Hematopoietic multipotent progenitor cell (in vitro differentiated cells): ENCODE measurements at places on chromosomes 16 and 17. TPM values are rescaled to one million over a fixed set of nuclear protein-coding genes. Genes with fewer than 3 reads are reported as not detected.

The TEX14 gene
- 0.27 TPM for total RNA-seq

The SRSF1 gene
- total RNA-seq: 316 TPM

The LGALS9 gene
- total RNA-seq: 328 TPM

The SRP68 gene
- 28.8 TPM for total RNA-seq

The CCL14 gene
- total RNA-seq: not detected

The SCNN1B gene
- not detected for total RNA-seq

The ST6GALNAC2 gene
- 0.81 TPM for total RNA-seq

The ZNF18 gene
- total RNA-seq: 5.4 TPM

The AATK gene
- 7.0 TPM for total RNA-seq

The NOG gene
- 67.9 TPM for total RNA-seq

The HOXB2 gene
- 10.8 TPM for total RNA-seq

The ATP2C2 gene
- under 0.01 TPM for total RNA-seq

The CCL23 gene
- 0.81 TPM for total RNA-seq

The KRT36 gene
- total RNA-seq: not detected

The WFIKKN2 gene
- under 0.01 TPM for total RNA-seq

The GOSR2 gene
- total RNA-seq: 29.9 TPM

The KATNB1 gene
- total RNA-seq: 103 TPM

The NPIPA7 gene
- 0.27 TPM for total RNA-seq
